ENCODE measurements at places on chromosomes 3 and 15.
A peak's percentile ranks its signal among the peaks of the same experiment; 100 is the strongest.

DNA sequence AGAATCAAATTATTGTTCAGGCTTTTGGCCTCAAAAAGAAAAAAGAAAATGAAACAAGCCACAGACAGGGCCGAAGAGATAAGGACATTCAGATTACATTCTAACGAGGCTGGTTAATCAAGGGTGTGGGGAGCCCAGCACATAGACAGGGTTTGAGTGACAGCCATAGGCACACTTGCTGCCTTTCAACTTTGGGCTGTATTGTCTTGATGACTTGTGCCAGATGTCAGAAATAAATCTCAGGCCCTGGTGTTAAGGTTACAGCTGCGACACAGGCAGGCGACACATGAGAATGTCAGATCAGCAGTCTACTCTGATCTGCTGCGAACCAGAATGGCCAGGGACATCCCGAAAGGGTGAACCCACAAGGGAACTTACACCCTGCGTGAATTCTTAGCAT lies 231.2 kb upstream of the ARRDC4 start:
- no peak for DNase-seq

DNA sequence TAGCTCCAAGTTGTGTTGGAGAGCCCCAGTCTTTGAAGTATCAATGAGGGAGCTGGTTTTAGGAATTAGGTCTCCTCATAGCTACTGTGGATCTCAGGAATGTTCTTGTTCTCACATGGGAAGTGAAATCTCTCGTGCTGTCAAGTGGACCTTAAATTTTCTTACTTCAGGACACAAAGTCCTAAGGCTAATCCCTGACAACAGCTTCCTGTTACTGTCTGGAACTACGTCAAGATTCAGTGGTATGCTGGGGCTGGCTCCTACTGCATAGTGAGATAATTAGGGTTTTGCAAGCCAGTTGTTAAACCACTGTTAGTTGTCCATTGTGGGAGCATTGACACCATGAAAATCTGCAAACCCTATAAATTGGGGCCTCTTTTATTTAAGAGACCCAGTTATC lies 22.8 kb downstream of the MESP1 start:
- no peak for DNase-seq

DNA sequence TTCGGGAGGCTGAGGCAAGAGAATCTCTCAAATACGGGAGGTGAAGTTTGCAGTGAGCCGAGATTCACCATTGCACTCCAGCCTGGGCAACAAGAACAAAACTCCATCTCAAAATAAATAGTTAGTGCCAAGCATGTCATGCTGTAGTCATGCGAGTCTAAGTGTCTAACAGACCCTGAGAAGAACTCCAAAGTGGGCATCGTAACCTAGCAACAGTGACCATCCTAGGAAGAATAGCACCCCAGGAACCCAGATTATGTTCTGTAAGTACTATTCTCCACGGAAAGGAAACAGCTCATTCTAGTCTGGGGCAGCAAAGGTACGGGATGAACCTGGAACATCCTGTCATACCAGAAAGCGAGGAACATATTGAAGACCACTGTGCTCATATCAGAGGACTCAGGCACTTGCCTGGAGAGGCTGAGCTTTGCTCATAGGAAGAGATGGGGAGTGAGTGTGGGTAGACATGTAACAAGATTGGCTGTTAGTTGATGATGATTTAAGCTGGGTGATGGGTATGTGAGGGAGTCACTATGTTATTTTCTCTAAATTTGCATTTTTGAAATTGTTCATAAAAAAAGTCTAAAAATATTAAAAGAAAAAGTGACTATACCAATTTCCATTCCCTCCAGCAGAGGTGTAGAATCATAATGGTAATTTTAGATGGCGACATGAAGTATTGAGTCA lies 31.7 kb downstream of the BCL2L10 start:
- DNase-seq, result no peak

DNA sequence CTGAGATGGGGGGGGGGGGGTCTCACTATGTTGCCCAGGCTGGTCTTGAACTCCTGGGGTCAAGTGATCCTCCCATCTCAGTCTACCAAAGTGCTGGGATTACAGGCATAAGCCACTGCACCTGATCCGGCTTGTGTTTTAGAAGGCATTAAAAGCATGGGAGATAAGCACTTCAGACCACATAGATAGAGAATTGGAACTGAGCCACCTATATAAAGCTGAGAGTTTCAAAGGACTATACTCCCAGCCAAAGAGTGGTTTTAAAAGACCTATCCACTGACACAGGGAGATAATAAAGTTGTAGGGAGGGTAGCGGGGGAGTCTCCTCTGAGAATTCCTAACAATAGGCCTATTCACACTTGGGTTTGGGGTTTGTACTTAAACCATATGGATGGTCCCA lies 34.8 kb downstream of the DENND4A start:
- no peak for DNase-seq

DNA sequence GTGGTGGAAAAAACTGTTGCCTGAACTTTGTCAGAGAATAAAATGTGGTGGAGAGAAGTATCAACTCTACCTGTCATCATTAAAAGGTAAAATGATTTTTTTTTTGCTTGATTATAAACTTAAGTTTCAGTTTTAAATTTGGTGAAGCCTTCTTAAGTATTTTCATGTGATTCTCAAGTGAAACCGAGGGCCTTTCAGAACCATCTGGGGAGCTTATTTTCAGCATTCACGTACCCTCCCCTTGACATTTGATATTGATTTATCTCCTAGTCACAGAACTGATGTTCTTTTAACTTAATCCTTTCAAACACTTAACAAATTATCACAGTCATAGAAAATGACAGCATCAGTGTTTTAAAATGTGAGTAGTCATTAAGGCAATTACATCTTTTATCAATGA lies 38.5 kb downstream of the HPS3 start:
- no peak for DNase-seq

GRCh38 chr3:43294975-43295374 lies 8.6 kb downstream of the SNRK start:
- DNase-seq, result no peak

- no peak for DNase-seq
These were observed 597.3 kb downstream of the ZIC1 start for GRCh38 chr3:148006508-148006907.

DNA sequence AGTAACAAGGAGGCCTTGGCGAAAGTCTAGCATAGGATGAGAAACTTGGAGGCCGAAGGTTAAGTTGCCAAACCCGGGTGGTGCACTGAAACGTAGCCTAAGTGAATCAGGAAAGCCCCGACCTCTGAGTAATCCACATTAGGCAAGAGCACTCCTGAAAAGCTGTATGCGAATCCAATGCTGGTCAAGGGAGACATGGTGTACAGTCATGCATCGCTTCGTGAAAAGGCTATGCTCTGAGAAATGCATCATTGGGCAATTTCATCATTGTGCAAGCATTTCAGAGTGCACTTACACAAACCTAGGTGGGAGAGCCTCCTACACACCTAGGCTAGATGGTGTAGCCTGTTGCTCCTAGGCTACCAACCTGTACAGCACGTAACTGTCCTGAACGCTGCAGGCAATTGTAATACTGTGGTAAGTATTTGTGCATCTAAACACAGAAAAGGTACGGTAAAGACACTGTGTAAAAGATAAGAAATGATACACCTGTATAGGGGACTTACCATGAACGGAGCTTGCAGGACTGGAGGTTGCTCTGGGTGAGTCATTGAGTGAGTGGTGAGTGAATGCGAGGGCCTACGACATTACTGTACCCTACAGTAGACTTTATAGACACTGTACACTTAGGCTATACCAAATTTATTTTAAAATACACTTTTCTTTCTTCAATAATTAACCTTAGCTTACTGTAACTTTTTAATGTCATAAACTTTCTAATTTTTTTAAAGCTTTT lies 222.5 kb downstream of the SHQ1 start:
- DNase-seq, result no peak

- no peak for DNase-seq
These were observed 356.0 kb downstream of the ZPLD1 start for GRCh38 chr3:102790747-102791325.

DNA sequence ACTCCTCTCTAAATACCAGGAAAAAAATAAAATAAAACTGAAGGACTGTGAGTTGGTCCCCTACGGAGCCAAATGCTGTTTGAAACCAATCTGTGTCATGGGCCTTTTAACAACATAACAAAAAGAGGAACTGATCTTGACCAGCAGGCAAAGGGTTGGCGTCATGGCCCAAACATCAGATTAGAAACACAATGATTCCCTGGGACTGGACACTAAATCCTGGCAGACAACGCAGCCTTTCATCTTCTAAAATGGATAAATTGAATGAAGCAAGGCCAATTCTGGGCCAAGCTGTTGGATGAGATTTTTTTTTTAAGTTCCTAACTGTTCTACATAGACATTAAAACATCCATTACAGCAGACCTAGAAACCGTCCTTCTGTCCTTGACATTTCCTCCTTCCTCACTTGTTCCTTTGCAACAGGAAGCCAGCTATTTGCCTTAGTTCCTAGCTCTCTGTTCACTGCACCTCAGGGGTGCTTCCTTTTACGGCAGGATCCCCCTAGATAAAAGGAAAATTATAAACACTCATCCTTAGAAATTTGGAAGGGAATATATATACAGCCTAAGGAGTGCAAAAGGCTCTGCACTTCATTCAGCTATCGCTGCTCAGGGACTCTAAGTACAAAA lies 21.6 kb upstream of the TAFA4 start:
- no peak for DNase-seq

GRCh38 chr3:194298331-194299227 lies 52.5 kb downstream of the CPN2 start:
- no peak for DNase-seq

- DNase-seq, result no peak
These were observed 4.8 kb upstream of the SACM1L start for GRCh38 chr3:45684327-45684892.

GRCh38 chr3:18372786-18373405 lies 52.2 kb downstream of the SATB1 start:
- no peak for DNase-seq

- peak; percentile 32 for DNase-seq
These were observed 33.9 kb downstream of the PFN2 start for GRCh38 chr3:149936812-149937230.

DNA sequence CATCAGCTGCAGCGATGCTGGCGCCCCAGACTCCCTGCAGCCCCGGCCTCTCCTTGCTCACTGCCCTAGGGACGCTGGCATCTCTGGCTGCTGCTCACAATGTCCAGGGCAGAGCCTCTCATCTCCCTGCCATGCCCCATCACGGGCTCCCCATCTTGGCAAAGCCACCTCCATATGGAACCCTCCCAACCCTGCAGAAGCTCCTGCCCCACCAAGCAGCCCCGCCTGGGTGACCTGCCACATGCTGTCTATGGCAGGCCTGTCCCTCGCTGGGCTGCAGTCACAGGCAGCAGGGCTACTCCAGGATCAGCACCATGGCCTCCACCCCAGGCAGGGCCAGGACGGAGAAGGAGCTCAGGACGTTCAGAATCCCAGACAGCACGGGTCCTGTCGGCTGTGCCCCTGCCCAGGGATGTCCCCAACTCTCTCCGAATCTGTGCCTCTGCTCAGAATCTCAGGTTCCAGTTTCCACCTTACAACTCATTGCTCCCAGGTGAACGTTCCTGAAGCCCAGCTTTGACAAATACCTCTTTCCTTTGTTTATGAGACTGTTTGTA lies 58.4 kb downstream of the PLXNA1 start:
- DNase-seq, result no peak

DNA sequence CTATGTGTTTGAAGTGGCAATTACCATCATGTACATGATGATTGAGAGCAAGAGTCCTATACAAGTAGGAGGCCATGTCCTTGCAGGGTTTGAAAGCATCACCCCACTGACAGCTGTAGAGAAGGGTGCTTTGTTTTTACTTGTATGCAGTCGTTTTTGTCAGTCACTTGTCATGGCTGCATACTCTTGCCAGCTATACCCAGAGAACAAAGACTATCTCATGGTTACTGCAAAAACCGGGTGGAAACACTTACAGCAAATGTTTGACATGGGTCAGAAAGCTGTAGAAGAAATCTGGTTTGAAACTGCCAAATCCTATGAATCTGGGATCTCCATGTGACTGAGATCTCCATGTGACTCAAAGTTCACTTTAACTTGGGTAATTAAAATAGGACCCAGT lies 6.9 kb upstream of the PSMA4 start:
- no peak for DNase-seq

GRCh38 chr3:168467115-168467714 lies 371.5 kb upstream of the GOLIM4 start:
- DNase-seq, result no peak

- DNase-seq, result no peak
These were observed 10.1 kb upstream of the SCAP start for GRCh38 chr3:47485812-47486211.

- DNase-seq, result no peak
These were observed 170.2 kb upstream of the ICE2 start for GRCh38 chr15:60648928-60649679.

- no peak for DNase-seq
These were observed 464.0 kb upstream of the CCDC54 start for GRCh38 chr3:106913111-106913698.

DNA sequence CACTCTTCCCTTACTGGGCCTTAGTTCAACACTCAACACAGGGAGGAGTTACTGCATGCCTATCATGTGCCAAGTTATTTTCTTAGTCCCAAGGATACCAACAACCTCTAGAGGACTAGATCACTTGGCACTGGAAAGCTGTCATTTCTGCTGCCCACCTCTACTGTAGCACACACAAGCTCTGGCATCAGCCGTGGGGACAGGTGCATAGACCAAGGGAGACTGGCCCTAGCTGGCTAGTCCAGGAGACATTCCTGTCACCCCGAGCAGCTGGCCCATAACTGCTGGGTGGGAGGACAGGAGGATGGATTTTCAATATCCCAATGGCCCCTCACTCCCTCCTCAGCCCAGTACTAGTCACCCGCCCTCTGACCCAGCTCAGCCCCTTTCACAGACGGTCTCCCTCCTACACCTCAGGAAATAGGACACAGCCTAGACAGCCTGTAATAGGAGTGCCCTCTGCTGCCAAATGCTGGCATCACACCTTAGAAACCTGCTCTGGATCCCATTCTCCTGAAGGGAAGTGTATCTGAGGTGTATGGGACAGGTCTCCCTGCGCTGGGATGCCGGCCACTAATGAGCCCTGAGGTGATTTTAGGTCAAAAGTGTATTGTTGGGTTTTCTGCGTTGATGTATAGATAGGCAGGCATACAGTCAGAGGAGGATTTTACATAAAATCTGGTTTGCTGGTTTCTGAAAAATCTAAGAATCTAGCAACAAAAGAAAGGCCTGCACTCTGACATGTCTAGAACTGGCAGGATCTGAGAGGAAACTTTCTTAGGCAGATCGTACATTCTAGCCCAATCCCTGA lies 3.4 kb upstream of the DZIP1L start:
- peak; percentile 18 for DNase-seq

- DNase-seq, result no peak
These were observed 113.8 kb downstream of the C3orf38 start for GRCh38 chr3:88263417-88264100.

Measured in NCI-H1048 (cell line).